ENCODE measurements at places on chromosomes 11 and 22.

GRCh38 chr11:44659641-44660040, 67.1 kb upstream of the TSPAN18 start:
- no peak for DNase-seq

DNA sequence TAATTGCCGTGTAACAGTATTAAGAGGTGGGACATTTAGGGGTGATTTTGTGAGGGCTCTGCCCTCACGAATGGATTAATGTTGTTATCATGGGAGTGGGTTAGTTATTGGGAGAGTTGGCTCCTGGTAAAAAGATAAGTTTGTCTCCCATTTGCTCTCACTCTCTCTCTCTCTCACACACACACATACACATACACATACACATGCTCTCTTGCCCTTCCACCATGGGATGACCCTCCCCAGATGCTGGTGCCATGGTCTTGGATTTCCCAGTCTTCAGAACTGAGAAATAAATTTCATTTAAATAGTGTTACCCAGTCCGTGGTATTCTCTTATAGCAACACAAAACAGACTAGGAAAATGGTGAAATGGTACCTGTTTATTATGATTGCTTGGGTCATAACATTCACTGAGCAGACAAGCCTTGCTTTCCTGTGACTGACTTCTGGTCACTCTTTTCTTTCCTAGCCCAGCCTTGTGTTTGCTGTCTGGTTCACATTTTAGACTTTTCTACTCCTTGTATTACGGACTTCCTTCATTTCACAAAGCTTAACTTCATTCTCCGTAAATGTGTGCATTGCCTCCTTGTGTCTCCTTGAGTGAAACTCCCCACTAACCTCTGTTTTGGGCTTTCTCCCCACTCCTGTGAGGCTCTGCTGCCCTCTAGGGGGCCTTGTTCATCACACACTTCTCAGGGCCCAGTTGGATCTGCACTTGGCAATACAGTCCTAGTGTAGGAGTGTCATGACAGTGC, 206.5 kb upstream of the CTSC start:
- peak; percentile 59 for DNase-seq

GRCh38 chr11:129023968-129024676, 81.5 kb upstream of the TP53AIP1 start:
- DNase-seq = no peak

DNA sequence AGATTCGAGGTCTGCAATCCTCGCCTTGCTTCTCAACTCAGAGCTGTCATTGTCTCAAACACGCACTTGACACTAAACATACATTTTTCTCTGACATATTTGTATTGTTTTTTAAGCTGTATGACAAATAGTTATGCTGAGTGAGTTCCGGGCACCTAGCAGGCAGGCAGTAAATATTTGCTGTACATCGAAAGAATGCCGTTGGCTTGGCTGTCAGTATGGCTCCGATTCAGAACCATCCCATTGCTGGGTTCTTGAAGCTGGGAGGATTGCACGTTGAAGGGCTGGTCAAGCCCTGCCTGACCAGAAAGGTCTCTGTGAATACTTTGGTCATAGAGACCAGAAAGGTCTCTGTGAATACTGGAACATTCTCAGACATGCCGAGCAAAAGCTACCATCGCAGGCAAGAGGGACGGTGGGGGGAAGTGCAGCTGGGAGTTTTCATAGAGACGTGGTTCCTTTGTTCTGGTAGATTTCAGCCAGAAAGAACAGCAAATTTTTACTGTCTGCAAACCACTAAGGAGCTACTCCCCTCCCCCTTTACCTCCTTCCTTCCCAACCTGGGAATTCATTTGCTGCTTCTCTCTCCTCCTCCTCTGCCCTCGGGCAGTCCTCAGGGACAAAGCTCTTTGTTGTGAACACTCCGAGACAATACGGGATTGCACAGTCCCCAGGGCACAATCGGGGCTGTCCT, 202.2 kb upstream of the SORL1-AS1 start:
- DNase-seq = no peak

DNA sequence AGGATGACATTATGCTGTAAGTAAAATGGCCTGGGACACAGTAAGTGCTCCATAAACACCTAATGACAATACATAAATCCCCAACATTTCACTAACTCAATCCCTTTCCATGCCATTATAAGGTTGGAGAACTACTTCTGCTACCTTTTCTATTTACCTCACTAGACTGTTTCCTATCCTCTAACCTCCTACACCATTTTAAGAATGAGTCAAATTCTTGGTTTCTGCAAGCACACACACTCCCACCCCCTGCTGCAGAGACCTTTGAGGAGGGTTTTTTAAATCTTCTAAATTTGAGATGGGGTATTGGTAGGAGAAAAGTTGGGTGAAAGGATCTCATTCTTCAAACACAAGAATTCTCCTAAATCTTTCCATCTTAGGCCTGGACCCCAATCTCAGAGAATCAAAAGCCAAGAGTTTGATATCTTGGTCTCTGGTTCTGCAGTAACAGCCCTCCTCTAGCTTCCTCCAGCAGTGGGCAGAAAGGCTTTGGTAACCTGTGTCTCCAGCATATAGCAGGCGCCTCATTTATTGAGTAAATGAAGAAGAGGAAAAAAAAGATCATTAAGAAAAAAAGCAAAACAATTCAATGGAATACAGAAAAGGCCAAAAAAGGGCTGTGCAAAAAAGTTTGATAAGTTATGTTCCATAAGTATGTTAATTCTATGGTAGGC, 42.3 kb downstream of the SYTL2 start:
- no peak for DNase-seq

DNA sequence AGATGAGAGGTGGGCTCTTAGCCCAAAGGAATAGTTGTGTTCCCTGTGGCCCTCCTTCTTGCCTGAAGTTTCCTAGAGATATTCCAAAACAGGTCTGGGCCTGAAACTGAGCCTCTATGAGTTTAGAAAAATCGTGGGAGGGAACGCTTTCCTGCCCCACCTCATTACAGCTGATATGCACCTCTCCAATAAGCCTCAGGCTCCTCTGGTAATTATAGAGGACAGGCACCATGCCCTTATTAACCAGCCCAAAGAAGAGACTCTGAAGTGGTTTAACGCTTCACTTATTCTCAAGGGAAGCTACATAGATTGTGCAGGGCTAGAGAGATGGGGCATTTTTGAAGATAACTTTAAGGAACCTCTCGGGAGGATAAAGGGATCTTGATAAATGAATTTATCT, 3.4 kb upstream of the MPZL2 start:
- DNase-seq = no peak

DNA sequence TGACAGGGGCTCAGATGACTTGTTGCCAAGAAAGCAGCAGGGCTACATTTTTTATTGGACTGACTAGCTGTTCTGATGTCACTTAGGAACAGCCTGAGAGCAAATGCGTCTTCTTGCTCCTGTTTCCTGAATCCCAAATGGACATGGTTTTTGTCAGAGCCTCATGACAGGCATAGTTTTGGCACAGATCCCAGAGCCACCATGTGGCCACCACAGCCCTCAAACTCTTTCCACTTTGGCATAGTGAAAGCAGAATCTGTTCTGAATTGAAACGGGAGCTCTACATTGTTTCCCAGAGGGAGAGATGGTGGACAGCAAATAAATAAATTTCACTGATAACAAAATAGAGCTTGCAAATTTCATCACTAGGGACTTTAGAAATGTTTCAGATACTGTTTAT, 222.2 kb downstream of the C11orf87 start:
- DNase-seq = no peak

GRCh38 chr11:71212871-71213559, 39.4 kb downstream of the SHANK2 start:
- no peak for DNase-seq

- no peak for DNase-seq
These were observed 132.0 kb downstream of the BUD13 start for GRCh38 chr11:116640641-116641402.

DNA sequence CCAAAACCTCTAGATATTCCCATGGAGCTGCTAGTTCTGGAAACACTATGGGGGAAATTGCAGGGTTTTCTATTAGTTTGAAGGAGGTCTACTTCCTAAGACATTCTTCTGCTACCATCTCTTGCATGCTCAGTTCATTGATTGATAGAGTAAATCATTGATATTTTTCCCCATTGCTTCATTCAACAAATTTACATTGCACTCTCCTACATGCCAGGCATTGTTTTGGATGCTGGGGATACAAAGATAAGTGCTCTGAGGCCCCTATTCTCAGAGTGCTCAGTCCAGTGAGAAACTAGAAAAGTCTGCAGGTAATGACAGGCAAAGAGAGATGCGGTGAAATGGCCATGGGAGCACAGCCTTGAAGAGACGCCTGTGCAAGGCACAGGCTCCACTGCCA, 313.1 kb downstream of the KIRREL3 start:
- no peak for DNase-seq

- no peak for DNase-seq
These were observed 601.6 kb downstream of the BRD1 start for GRCh38 chr22:49226096-49226495.

All from stimulated activated CD4-positive, alpha-beta T cell treated with anti-CD3 and anti-CD28 coated beads, Interleukin-1b, Interleukin-23, amount 100 ng/mL, for 4 hours (primary cell).